ENCODE measurements at places on chromosomes 5 and 9.

- no peak for DNase-seq
These were observed 53.2 kb upstream of the TMEM171 start for GRCh38 chr5:73067213-73067612.

DNA sequence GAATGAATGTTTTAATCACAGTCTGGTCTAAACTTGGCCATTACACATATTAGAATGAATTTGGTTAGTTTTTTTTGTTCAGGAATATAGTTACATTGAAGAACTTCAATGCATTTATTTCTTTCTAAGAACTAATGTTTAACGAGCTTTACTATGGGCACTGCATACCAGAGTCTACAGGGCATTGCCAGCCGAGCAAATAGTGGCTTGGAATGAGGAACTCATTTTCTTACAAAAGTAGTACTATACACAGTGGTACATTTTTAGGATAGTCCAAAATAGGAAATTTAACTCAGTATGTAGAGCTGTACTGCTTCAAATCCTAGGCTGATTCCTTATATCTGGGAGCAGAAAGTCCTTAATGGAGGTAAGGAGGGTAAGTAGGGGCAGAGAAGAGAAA, 155.4 kb downstream of the CARTPT start:
- no peak for DNase-seq

DNA sequence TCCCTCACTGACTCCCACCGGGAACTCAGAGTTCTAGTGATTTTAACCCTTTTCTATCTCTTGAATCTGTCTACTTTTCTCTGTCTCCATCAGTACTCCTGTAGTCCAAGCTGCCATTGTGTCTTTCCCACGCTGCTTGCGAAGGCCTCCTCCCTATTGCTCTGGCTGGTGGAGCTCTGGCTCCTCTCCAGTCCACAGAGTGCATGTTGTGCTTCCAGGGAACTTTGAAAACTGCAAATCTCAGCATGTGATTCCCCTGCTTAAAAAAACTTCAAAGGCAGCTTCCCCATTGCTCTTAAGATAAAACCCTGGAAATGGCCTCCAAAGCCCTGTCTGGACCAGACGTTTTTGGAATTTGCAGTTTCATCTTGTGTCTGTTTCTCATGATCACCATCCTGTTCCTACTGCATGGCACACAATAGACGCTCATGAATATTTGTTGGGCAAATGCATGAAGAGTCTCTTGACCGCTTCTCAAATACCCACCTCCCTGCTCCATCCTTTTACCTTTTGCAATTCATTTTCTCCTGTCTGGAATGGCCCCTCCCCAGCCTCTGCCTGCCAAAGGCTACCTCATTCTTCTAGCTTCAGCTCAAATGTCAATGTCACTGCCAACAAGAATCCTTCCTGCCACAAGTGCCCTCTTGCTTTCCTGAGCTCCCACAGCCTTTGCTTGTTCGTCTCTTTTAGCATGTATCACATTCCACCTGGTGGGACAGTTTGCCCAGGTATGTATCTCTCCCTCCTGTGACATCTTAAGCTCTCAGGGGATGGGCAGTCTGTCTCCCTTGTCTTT, 293.2 kb downstream of the ARHGAP26 start:
- DNase-seq: no peak

- no peak for DNase-seq
These were observed 1.2 kb upstream of the PSAT1 start for GRCh38 chr9:78295731-78296130.

DNA sequence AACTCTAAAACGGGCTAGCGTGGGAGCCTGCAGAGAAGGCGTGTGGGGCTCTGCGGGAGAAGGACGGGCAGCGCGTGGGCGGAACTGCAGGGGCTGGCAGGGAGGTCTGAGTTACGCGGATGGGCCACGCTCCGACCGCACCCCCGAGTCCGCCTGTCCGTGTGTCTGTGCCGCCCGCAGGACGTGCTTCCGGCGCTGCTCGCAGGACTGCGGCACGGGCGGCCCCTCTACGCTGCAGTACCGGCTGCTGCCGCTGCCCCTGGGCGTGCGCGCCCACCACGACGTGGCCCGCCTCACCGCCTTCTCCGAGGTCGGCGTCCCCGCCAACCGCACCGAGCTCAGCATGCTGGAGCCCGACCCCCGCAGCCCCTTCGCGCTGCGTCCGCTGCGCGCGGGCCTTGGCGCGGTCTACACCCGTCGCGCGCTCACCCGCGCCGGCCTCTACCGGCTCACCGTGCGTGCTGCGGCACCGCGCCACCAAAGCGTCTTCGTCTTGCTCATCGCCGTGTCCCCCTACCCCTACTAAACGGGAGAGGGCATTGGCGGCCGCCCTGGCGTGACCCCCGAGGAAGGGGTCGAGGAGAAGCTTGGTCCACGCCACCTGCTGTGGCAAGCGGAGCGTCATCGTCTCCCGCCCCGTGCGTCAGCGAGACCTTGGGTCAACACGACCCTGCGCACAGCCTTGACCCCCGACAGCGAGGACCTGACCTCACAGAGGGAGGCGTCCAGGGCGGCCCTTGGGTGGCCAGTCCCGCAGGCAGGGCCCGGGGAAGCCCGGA, 11.4 kb upstream of the ASS1 start:
- DNase-seq: no peak

DNA sequence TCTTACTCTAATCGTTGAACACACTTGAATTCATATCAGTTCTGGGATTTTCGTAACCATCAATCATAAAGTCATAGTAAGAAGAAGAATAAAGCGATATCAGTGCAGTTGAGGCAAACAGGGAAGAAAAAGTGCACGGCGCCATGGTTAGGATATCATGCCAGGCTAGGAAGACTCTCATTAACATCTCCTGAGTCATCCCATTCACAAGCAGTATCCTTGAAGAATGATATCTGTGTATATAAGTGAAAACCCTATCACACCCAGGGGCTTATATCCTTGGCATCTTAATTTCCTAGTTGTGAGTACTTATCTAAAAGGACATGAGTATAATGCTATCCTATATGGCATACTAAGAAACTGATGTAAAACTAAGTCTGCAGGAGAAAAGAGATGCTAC, 38.6 kb downstream of the NFIB start:
- no peak for DNase-seq

DNA sequence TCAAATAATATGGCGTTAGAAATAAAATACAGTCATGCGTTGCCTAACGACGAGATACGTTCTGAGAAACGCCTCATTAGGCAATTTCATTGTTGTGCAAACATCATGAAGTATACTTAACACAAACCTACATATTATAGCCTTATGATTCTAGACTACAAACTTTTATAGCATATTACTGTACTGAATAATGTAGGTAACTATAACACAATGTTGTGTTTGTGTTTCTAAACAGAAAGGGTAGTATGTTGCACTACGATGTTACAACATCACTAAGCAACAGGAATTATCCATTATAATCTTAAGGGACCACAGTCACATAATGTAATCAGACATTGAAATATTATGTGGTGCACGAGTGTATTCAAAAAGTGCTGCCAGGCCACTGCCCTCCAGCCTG, 3.0 kb upstream of the SMC2 start:
- DNase-seq: no peak

- no peak for DNase-seq
These were observed 228.2 kb downstream of the TLE1 start for GRCh38 chr9:81461196-81461595.

Data from nucleus accumbens (tissue), 56 donors.